ENCODE measurements at places on chromosomes 1 and 21. TPM values are rescaled to one million over a fixed set of nuclear protein-coding genes. Genes with fewer than 3 reads are reported as not detected.

GSTM5 gene
- 41.6 TPM for total RNA-seq

PAQR6 gene
- 48.9 TPM for total RNA-seq

SPRR1A gene
- total RNA-seq, result not detected

PDE9A gene
- total RNA-seq, result 32.6 TPM

MMEL1 gene
- total RNA-seq, result 1.7 TPM

KRTAP25-1 gene
- total RNA-seq, result not detected

GPR25 gene
- total RNA-seq, result not detected

ZNF691 gene
- total RNA-seq, result 9.7 TPM

MPZ gene
- total RNA-seq, result 4,832 TPM

TMOD4 gene
- total RNA-seq, result 0.76 TPM

OLFML3 gene
- total RNA-seq, result 46.0 TPM

HPCA gene
- total RNA-seq, result 0.27 TPM

IGSF3 gene
- 2.5 TPM for total RNA-seq

F13B gene
- not detected for total RNA-seq

TMPRSS15 gene
- not detected for total RNA-seq

TSTD1 gene
- total RNA-seq, result 13.1 TPM

TRIM46 gene
- 4.8 TPM for total RNA-seq

TSPEAR gene
- total RNA-seq, result not detected

OR2T29 gene
- not detected for total RNA-seq

LRRC71 gene
- 2.5 TPM for total RNA-seq

MANEAL gene
- 2.3 TPM for total RNA-seq

KRTAP13-2 gene
- total RNA-seq, result not detected

RRP1 gene
- total RNA-seq, result 17.8 TPM

DENND2C gene
- 4.5 TPM for total RNA-seq

TCHHL1 gene
- total RNA-seq, result not detected

SMCP gene
- total RNA-seq, result not detected

SPATA46 gene
- total RNA-seq, result not detected

KDF1 gene
- total RNA-seq, result not detected

RNF223 gene
- total RNA-seq, result not detected

INSRR gene
- total RNA-seq, result 0.40 TPM

HNRNPCL1 gene
- total RNA-seq, result not detected

PRKCZ gene
- 3.5 TPM for total RNA-seq

S100A7 gene
- total RNA-seq, result 0.85 TPM

HPDL gene
- 2.3 TPM for total RNA-seq

ZNF648 gene
- 0.53 TPM for total RNA-seq

NBPF14 gene
- 60.5 TPM for total RNA-seq

PCP4 gene
- total RNA-seq, result 8.5 TPM

PLEKHN1 gene
- total RNA-seq, result 0.40 TPM

VSIG8 gene
- total RNA-seq, result not detected

EFCAB7 gene
- 11.1 TPM for total RNA-seq

DUSP10 gene
- total RNA-seq, result 4.7 TPM

MTX1 gene
- total RNA-seq, result 20.0 TPM

CAMK1G gene
- total RNA-seq, result 0.18 TPM

SPATA1 gene
- 3.4 TPM for total RNA-seq

DEPDC1 gene
- 0.27 TPM for total RNA-seq

SPATA6 gene
- total RNA-seq, result 70.3 TPM

NDUFV3 gene
- total RNA-seq, result 43.8 TPM

OR2L2 gene
- 0.53 TPM for total RNA-seq

AGO3 gene
- total RNA-seq, result 55.1 TPM

KRTAP7-1 gene
- not detected for total RNA-seq

B3GALT5 gene
- not detected for total RNA-seq

CBR3 gene
- 15.4 TPM for total RNA-seq

NCDN gene
- 28.6 TPM for total RNA-seq

NBPF10 gene
- 4.3 TPM for total RNA-seq
